ENCODE measurements at places on chromosomes 1 and 21.

GRCh38 chr1:95282518-95282895, 48.5 kb downstream of the RWDD3 start:
- no peak for DNase-seq

- no peak for DNase-seq
These were observed 9.8 kb downstream of the C1orf35 start for GRCh38 chr1:228093050-228093906.

- no peak for DNase-seq
These were observed 8.9 kb upstream of the CD48 start for GRCh38 chr1:160720356-160721085.

- no peak for DNase-seq
These were observed 602 bp upstream of the RIMKLA start for GRCh38 chr1:42379794-42380585.

DNA sequence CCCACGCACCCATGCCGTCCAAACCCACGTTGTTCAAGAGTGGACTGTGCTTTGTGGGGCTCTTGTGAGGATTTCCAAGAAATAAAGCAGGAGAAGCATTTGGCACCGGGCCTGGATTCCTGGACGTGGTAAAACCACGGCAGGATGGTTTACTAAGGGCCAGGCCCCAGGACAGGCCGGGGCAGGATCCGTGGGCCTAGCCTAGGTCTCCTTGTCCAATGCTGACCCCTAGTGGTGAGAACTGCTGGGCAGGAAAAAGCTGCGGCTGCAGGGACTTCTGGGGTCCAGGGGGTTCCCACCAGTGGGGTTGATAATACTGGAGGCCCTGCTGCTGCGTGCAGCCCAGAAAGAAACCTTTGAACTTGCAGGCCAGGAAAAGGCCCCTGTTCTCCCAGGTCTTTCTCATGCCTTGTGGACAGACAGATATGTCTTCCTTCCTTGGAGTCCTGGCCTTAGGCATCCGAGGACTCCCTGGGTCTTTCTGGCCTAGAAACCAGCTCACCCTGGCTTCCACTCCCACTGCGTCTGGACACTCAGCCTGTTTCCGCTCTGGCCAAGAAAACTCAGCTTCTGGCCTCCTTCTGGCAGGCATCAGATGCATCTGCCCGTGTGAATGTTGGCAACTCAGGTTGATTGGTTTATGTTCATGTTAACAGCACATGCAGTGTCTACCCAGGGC, 106.9 kb upstream of the TMEM51 start:
- peak; percentile 40 for DNase-seq

- DNase-seq = no peak
These were observed 17.9 kb upstream of the HSPG2 start for GRCh38 chr1:21955058-21955457.

DNA sequence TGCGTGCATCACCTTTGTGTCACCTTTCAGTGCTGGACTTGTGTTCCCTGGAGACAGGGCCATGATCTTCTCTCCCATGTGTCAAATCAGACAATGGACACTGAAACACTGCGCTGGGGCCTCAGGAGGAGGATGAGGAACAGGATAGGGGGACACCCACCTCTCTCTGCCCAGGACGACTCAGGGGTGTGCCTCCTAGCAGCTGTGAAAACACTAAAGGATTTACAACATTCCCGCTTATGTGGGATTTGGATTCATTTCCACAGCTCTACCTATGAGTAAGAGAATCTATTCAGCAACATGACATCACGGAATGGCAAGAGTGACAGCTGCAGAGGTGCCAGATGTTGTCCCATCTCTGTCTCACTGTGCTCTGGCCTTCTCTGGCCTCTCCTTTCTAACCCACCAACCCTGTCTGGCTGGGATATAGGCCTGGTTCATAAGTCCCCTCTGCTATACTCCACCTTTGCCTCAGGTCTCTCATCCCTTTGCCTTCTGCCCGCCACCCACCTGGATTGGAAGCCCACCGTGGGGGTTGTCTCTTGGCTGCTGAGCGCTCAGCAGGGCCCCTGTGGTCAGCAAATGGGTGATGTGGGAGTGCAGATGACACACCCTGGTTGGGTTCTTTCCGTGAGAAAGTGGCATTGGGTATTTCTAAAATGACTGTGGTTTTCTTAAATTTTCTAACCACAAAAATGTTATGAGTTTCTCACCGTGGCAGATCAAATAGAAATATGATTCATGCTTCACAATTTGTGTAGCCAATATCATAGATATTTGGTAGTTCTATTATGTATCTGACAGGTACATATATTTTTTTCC, 47.1 kb upstream of the TLR5 start:
- peak; percentile 29 for DNase-seq

- DNase-seq = no peak
These were observed 2.9 kb downstream of the KRTAP10-7 start for GRCh38 chr21:44603109-44603875.

DNA sequence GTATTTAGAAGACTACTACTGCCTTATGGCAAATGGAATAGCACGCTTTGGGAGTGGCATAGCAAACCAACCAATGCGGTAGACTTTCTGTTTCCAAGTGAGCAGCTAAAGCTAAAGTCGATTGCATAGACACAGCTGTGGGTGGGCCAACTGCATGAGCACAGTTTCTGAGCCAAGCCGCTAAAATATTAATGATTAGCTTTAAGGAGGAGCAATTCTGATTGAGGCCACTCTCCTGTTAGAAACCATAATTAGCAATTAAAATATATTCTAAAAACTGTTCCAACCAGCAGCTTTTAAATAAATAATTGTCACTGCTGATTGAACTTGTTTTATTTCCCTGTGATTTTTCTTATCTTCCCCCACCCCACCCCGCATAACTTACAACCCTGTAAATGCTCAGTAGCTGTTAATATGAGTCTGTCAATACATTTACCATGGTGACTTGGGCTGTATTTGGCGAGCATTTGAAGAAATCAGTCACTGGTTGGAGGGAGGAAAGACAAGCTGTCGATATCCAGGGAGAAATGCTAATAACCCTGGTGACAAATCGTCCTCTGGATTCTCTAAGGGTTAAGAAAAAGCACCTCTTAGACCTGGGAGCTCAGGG, 32.2 kb downstream of the RNF220 start:
- DNase-seq = no peak

- no peak for DNase-seq
These were observed 49.1 kb downstream of the SGIP1 start for GRCh38 chr1:66583021-66583420.

- DNase-seq = no peak
These were observed 10.2 kb downstream of the SLC45A3 start for GRCh38 chr1:205670150-205670446.

- no peak for DNase-seq
These were observed 99.1 kb upstream of the CAMK1G start for GRCh38 chr1:209484429-209484828.

- DNase-seq = no peak
These were observed 19.3 kb downstream of the OSBPL9 start for GRCh38 chr1:51636191-51636590.

DNA sequence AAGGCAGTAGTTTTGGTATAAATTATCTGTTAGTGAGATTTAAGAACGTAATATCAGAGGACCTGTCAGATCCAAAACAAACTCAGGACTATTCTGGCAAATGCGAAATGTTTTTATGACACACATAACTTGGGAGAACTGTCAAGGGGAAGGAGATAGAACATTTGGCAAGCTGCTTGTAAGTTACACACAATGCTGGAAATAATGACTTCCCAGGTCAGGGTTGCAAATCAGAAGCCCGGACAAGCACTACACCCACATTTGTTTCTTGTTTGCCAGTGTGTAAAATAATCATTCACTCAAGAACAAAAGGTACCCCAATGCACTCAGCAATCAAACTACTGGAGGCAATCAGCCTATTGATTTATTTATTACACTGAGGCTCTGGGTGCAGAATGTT, 354.7 kb downstream of the KCNH1 start:
- no peak for DNase-seq

DNA sequence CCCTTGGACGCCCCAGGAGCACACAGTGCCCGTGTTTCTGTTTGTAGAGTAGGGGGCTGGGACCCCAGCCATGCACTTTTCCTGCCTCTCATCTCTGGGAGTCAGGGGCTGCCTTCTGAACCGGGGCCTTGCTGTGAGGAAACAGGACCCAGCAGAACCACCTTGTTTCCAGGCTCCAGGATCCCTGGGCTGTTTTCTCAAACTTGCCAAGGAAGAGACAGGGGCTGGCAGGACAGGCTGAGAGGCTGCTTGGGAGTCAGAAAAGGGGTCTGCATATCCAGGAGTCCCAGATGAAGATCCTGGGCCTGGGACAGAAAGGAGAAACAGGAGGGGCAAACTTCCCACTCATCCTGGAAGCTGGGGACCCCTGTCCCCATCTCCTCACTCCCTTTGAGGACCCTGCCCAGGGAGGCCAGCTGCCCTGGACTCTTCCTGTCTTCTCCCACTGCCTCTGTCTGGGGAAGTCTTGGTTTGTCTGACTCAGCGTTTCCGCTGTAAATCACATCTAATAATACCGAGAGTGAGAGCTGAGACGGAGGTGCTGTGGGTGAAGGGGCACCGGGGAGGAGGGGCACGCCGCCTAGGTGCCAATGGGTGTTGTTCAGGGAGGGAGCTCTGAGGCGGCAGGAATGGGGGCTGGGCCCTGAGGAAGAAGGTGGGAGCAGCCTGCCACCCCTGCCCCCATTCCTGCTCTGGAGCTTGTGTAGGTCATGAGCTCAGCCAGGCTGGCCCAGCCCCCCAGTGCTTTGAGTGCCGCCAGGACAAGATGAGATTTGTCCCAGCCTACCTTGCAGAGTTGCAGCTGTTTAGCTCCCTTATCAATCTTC, 16.7 kb downstream of the POU3F1 start:
- DNase-seq = no peak

DNA sequence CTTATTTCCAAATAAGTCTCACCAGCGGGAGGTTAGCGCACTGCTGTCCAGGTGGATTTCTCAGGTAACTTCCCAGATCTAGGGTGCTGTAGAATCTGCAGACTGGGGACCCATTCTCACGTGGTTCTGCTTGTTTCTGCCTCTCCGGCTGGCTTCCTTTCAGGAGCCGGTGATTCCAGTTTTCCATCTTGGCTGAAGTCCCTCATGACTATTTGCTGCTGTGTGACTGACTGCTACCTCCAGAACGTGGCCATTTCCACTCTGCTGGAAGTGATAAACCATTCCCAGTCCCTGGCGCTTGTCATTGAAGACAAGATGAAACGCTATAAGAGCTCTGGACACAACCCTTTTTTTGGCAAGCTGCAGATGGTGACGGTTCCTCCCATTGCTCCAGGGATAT, 76.0 kb downstream of the DOP1B start:
- no peak for DNase-seq

GRCh38 chr1:197065559-197065958, 1.5 kb downstream of the F13B start:
- no peak for DNase-seq

DNA sequence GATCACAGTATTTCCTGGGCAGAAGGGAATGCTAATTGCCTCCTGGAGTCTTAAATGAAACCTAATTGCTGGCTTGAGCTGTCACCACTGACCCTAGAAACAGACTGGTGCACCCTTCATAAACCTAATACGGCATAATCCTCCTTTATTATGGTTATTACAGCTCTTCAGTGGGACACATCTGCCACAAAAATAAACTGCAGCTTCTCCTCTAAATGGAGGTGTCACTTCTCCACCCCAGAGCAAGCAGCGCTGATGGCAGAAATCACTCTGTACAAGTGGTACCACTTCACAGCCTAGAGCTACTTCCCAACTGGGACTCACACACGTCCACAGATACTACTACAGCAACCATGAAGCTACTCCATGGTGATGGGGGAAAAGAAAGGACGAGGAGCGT, 11.1 kb downstream of the PTPN14 start:
- no peak for DNase-seq

GRCh38 chr1:228353601-228354371, 52.8 kb downstream of the TRIM11 start:
- no peak for DNase-seq

- DNase-seq = no peak
These were observed 31.4 kb downstream of the TMEM53 start for GRCh38 chr1:44642925-44643324.

DNA sequence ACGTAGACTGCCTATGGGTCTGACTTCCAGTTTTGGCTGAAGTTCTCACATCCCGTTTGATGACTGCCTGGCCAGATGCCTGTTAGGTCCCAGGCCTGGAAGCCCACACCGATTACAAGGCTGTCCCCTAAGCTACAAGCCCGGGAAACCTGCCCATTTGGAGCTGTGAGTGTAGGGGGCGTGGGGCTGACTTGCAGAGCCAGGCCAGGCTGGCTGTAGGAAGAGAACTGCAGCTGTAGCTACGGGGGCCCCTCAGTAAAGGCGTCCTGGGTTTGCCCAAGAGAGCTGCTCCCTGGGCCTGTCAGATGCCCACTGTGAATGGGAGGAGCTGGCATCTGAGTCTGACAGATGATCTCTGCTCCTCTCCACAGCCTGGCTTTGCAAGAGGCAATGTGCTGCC, 199.7 kb downstream of the CAMTA1 start:
- no peak for DNase-seq

- DNase-seq = no peak
These were observed 184.9 kb downstream of the SEC16B start for GRCh38 chr1:177784936-177785335.

DNA sequence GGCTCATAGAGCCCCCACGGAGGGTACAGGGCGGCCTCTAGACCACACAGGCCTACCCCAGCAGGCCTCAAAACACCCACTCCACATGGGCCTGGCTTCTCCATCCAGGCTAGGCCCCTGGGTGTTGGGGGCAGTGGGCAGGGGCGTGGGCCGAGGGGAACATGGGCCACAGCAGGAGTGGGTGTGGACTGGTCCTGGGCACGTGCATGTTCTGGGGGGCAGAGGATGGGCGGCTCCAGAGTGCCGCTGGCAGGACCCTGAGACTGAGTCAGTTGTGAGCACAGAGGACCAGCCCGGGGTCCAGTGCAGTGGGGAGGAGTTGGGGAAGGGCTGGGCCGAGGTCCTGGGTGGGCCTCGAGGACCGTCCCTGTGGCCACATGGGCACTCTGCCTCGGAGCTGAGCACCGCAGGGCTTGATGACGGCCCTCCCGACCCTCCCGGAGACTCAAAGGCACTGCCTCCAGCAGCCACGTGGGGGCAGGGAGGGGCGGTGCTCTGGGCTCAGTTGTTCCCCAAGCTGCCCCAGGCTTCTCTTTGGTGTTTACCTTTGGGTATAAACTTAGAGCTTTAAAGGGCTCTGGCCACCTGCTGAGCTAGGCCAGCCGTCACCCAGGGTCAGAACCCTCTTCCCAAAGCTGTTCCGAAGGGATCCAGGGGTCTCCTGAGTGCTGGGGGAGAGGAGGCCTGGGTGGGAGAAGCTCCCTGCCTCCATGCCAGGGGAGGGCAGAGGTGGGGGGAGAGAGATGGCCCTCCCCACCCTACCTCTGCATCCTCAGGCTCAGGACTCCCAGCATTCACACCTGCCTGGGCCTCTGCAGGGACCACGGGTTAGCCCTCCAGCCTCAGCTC, 79.9 kb downstream of the MORN1 start:
- DNase-seq = no peak
